ENCODE measurements at places on chromosomes 11 and 22.
A peak's percentile ranks its signal among the peaks of the same experiment; 100 is the strongest.

- DNase-seq: no peak
These were observed 43.1 kb upstream of the AMOTL1 start for GRCh38 chr11:94725097-94725496.

GRCh38 chr11:107018902-107019493 lies 722 bp upstream of the GUCY1A2 start:
- no peak for DNase-seq

DNA sequence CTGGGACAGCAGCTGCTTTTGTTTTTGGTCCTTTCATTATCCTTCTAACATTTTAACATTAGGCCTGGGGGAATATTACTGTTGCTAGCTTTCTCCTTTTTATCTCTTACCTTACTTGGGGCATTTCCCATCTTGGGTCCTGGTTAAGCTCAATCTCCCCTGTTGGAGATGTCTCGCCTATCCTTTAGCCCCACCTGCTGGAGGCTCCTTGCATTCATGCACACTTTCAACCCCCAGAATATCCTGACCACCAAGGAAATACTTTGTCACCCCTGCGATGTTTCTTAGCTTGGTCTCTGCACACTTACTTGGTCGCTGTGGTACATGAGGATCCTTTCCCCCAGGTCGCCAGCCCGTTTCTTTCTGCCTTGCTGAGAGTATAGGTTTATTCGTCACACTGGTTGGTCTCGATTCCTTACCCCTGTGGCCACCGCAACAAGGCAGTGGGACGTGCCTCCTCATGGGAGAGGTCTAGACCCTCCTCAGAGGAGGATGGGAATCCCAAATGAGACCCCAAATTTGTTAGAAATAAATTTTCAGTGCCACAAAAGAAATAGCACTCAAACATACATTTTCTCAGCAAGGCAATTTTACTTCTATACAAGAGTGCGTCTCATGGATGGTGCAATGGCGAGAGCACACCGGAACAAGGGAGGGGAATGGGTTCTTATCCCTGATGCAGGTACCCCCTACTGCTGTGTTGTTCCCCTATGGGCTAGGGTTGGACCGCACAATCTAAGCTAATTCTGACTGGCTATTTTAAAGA lies 5.4 kb upstream of the TXN2 start:
- DNase-seq: peak; percentile 60

- DNase-seq: no peak
These were observed 3.3 kb upstream of the KMT5B start for GRCh38 chr11:68216171-68216938.

DNA sequence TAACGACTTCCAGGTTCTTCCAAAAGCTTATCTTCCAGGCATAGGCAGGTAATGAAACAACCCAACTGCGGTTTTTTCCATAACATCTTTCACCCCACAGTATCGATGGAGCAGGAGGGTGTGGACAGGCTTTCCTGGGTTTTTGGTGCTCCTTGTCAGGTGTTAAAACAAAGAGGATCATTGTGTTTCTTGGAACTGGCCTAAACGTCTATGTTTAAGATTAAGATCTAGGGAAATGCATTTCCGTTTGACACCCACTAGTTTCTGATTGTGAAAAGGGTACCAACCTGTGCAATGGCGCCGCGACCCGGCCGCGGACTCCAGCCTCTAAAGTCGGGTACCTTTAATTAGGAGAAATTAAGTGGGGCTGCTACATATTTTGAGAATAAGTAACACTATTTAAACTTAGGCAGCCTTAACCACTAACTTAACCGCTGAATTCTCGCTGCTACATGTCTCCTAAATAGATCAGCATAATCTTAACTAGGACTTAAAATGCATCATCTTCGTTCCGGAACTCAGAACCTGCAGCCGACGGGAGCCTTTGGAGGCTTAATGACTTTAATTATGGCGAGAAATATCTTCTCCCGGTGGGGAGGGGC lies 31.5 kb downstream of the C22orf31 start:
- no peak for DNase-seq

DNA sequence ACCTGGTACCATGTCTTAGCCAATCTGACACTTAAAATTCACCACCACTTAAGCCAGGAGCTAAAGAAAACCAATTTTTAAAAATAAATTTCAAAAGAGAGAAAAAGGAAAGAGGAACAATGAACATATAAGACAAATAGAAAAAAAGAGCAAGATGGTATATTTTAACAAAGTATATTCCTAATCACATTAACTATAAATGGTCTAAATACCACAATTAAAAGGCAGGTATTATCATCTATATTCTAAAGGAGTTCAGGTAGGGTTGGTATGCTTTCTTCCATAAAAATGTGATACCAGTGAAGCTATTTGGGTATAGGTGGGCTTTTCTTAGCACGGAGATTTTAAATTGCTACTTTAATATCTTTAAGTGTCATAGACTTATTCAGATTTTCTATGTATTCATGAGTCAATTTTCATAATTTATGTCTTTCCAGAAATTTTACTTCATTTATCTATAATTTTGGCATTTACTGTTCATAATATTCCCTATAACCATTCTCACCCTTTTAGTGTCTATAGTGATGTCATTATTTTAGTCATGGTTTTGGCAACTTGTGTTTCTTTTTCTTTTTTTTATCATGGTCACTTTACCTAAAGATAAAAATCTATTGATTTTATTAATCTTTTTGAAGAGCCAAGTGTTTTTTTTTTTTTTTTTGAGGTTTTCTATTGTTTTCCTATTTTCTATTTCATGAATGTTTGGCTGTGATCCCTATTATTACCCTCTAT lies 56.5 kb upstream of the IGLL5 start:
- no peak for DNase-seq

Data from T-helper 9 cell (primary cell).